ENCODE measurements at places on chromosomes 6 and 20.

DNA sequence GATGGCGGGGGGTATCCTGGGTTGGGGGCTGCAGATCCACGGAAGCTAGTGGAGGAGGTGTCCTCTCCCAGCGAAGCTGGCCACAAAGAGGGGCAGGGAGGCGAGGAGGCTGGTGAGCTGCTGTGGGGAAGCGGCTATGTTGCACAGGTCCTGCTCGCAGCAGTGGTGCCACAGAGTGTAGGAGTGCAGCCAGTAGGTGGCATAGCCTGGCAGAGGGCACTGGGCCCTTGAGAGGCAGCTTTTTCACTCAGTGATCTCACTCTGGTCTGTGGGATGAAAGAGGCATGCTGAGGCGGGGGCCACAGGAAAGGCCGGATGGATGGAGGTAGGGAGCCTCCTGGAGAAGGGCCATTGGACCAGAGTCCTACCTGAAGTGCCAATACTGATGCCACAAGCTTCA is 2.9 kb upstream of the LY6G6D start:
- no peak for DNase-seq

DNA sequence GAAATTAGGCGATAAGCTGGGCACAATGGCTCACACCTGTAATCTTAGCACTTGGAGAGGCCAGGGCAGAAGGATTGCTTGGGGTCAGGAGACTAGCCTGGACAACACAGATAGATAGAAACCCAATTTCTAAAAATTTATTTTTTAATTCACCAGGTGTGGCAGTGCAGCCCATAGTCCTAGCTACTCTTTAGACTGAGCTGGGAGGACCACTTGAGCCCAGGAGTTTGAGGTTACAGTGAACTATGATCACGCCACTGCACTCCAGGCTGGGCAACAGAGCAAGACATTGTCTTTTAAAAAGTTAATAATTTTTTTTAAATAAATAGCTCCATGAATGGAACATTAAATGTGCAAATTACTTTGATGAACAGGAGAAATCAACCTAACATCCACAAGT is 8.2 kb downstream of the ZNF318 start:
- DNase-seq = no peak

GRCh38 chr20:35680452-35681183 is 15.9 kb upstream of the CPNE1 start:
- no peak for DNase-seq

DNA sequence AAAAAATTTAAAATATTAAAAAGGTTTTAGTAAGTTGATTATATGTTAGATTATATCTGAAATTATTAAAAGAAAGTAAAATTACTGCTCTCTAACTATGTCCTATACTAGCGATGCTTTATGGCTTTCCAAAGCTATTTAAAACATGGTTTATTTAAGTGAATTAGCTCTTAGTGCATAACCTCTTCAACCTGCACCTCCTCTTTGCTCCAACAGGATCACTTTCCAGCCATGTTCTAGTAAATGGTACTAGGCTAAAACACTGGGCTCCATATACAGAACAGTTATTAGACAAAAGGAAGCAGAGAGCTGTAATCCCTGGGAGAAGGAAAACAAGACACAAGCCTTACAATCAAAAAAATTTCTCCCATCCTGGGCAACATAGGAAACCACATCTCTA is 314.9 kb upstream of the ECI2 start:
- no peak for DNase-seq

DNA sequence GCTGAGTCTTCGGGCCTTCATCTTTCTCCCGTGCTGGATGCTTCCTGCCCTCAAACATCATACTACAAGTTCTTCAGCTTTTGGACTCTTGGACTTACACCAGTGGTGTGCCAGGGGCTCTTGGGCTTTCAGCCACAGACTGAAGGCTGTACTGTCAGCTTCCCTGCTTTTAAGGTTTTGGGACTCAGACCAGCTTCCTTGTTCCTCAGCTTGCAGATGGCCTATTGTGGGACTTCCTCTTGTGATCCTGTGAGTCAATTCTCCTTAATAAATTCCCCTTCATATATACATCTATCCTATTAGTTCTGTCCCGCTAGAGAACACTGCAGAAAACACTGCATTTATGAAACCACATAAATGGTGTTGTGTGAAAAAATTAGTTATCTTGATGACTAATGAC is 13.9 kb upstream of the BCLAF1 start:
- DNase-seq = no peak

DNA sequence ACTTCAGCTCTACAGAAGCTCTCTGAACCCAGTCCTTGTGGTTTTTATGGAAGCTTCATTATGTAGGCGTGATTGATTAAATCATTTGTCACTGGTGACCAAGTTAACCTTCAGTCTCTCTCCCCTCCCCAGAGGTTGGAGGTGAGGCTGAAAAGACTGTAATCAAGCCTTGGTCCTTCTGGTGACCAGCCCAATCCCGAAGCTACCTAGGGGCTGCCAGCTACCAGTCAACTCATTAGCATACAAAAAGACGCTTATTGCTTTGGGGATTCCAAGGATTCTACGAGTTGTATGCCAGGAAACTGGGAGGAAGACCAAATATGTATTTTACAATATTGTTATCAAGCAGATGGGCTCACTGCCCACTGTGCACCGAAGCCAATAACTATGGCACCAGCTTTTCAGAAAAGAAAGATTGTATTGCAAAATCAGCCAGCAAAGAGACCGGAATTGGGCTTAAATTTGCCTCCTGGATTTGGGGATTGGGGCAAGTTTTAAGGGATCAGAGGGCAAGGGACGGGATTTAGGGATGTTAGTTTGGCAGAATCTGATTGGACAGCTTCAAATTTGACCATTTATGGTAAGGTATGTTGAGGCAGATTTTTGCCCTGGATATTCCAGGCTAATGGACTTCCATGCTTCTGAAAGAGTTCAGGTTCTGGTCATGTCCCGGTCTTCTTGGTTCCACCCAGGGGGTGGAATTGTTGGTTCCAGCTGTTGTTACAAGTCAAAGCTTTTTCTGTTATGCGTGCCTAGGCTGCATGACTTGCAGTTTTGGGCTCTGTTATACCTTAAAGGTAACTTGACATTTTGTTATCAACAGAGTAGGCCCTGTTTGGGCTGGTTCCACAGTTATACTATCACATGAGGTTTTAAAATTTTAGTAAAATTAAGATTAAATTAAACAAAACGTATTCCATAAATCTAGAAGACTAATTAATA is 167.4 kb downstream of the COL9A1 start:
- DNase-seq = no peak

DNA sequence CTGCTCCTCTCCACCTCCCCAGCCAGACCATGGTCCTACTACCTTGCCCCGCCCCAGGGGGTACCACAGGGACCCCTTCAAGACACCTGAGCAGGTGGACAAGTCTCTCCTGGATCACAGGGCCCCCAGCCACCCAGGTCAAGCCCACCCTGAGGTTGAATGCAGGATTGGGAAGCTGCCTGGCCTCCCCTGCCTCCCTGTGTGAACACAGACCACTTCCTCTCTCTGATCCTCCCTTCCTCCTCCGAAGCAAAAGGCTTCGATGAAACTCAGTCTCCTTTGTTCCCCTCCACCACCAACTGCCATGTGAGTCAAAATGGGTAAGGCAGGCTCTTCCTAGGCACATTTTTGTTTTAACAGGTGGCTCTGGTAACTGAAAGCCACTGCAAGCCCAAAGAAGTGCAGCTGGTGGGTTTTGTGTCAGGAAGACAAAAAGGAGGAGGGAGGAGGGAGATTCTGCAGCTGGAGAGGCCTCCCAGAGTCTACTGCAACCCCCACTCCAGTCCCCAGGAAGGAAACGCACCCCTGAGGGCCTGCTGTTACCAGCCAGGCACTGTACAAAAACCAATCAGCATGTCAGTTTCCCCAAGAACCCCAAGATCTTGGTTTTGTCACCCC is 5.4 kb downstream of the ADA start:
- DNase-seq = no peak

DNA sequence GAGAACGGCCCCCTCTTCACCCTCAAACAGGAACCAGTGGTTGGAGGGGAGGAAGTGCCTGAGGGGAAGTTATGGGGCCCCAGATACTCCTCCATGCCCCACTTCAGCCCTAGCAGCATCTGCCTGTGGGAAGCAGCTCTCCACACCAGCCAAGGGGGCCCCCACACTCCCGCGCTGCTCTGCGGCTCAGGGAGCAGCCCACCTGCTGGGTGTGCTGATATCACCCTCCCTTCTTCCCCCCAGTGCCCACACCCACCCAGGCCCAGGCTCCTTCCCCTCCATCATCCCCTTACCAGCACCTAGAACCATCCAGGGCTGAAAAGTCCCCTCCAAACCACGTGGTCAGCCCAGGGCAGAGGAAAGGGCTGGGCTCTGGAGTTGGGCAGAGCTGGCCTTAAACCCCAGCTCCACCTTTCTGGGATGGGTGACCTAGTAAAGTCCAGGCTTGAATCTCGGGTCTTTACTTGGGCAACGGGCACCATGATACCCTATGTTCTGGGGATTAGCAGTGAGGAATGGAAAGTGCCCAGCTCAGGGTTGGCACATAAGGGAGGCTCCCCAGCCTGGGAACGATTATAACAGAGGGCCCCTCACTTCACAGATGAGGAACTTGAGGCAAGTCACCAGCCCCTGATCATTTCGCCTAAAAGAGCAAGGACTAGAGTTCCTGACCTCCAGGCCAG is 663 bp downstream of the LST1 start:
- no peak for DNase-seq

DNA sequence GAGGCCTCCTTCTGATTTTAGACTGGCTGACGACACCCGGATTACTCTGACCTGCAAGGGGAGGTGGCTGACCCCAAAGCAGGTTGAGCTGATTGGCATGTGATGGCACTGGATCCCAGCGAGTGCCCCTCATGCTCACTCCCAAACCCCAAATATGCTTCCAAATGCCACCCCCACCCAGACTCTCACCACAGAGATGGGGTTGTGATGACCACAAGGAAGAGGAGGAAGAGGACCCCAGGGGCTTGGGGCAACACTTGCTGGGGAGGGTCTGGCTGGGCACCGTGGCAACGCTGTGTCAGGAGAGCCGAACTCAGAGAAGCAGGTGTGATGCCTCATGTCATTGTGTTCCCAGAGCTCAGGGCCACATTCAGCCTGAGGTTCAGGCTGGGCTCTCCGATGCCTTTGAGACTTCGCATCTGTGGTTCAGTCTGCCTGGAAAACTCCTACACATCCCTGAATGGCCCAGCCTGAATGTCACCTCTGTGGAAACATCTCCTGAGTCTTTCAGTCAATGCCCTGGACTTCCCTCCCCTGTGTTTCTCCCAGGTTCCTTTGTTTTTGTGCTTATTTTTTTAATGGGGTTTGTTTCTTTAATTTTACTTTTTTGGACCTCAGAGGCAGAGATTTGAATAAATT is 169.1 kb upstream of the PMEPA1 start:
- no peak for DNase-seq

GRCh38 chr6:113980937-113981554 is 10.1 kb upstream of the HDAC2 start:
- no peak for DNase-seq

GRCh38 chr20:5886788-5887187 is 63.5 kb downstream of the TRMT6 start:
- DNase-seq = no peak

- no peak for DNase-seq
Observed at GRCh38 chr6:129615496-129615895, 94.5 kb downstream of the ARHGAP18 start.

DNA sequence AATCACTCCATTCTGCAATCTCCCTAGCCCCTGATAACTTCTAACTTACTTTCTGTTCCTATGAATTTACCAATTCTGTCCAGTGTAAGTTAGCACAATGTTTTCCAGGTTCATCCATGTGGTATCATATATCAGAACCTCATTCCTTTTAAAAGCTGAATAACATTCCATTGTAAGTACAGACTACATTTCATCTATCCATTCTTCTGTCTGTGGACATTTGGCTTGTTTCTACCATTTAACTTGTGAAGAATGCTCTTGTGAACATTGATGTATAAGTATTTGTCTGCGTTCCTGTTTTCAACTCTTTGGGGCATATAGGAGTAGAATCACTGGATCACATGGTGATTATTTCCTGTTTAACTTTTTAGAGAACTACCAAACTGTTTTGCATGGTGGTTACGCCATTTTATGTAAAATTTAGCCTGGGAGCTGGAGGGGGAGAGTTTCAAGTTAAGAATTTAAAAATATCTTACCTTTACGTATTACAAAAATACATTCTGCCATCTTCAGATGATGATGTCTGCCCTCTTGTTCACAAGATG is 156.5 kb downstream of the BTBD3 start:
- no peak for DNase-seq

DNA sequence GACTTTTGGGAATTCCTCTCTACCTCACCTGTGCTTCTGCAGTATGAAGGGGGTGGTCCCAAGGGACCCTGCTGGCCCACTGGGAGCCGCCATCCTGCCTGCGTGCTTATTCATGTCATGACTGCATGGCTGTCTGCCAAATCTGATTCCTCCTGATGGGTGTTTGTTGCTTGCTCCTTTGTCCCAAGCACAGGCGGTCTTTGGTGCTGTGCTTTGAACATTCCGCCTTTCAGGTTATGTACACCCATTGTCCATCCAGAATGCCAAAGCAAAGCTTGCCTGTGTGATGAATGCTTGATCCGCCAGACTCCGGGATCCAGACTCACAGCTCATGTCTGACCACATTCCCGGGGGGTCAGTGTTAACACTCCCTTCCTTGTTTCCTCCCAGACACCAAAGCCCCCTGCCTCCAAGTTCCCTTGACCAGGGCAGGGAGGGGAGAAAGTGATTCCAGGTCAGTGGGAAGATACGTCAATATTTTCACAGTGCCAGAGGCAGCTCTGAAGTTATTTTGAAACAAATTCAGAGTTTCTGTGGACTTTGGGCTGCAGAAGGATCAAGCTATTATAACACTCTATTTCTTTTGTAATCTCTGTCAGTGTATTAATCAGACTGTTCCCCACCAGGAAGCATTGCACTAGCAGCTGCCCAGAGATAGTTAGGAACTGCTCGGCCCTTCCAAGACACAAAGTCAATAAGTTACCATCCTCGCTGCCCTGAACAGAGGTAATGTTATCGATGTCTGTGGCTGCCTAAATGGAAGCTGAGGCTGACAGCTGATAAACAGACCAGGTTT is 9.5 kb downstream of the DAAM2 start:
- no peak for DNase-seq

DNA sequence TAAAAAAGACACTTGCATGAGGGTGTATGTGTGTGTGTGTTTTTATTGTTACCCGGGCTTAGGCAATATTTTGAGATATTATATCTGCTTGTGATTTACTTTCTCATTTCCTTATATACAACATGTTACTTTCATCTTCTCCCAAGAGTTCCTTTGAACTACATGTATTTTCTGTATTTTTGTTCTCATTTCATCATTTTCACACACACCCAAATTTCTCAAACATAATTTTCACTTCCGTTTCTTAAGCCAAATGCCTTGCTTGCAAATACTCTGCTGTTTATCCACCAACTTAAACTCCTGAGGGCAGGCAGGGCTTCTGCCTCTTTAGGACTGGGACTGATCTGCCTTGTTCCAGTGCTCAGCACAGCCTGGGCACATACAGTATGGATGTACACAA is 69.3 kb upstream of the FYN start:
- no peak for DNase-seq

All from progenitor cell of endocrine pancreas (in vitro differentiated cells).